ENCODE measurements at places on chromosomes 12 and 14.

DNA sequence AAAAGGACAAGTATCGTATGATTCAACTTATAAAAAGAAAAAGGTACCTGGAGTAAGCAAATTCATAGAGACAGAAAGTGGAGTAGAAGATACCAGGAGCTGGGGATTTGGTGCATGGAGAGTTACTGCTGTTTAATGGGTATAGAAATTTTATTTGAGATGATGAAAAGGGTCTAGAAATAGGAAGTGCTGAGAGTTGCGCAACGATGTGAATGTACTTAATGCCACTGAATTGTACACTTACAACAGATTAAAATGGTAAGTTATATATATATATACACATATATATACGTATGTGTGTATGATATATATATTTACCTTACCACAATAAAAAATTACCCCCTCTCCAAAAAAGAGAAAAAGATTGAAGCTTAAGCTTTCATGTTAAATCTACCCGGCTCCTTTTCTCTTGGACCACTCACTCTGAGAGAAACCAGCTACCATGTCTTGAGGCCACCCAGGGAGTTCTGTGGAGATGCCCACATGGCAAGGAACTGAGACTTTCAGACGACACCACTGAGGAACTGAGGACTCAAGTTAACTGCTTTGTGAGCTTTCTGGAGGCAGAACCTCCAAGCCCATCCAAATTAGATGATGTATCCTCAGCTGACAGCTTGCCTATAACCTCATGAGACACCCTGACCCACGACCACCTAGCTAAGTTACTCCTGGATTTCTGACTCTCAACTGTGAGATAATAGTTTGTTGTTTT lies 130.0 kb upstream of the BTG1 start:
- no peak for DNase-seq

DNA sequence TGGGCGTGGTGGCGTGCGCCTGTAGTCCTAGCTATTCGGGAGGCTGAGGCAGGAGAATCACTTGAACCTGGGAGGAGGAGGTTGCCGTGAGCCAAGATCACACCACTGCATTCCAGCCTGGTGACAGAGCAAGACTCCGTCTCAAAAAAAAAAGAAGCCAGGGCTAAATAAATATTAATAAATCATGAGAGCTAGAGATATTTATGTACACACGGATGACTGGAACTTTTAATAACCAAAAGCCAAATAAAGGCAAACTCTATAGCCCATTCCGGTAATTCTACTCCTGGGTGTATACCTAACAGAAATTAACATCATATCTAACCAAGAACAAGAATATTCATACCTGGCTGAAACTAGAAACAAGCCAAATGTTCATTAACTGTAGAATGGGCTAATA lies 7.7 kb upstream of the TRAFD1 start:
- no peak for DNase-seq

GRCh38 chr14:68606644-68607043 lies 186.2 kb downstream of the ZFP36L1 start:
- no peak for DNase-seq

- DNase-seq = no peak
Observed at GRCh38 chr14:44369401-44370123, 137.5 kb downstream of the FSCB start.

DNA sequence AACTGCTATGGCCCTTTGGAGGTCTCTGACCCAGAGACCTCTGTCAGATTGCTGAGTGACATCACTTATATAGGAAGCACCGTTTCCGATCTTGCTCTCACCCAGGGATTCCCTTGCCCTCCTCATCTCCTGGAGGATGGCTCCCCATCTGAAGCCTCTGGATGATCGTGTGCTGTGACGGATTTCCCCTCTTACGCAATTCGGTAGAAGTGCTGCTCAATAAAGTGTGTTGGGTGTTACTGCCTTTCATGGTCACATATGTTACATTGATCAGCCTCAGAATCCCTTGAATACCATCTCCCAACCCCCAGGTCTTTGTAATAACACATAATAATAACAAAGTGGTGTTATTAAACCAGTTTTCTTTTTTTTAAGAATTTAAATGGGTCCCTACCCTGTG lies 107.3 kb upstream of the CLEC14A start:
- DNase-seq = no peak

GRCh38 chr12:57896434-57897201 lies 44.7 kb upstream of the ATP23 start:
- DNase-seq = peak; percentile 39

DNA sequence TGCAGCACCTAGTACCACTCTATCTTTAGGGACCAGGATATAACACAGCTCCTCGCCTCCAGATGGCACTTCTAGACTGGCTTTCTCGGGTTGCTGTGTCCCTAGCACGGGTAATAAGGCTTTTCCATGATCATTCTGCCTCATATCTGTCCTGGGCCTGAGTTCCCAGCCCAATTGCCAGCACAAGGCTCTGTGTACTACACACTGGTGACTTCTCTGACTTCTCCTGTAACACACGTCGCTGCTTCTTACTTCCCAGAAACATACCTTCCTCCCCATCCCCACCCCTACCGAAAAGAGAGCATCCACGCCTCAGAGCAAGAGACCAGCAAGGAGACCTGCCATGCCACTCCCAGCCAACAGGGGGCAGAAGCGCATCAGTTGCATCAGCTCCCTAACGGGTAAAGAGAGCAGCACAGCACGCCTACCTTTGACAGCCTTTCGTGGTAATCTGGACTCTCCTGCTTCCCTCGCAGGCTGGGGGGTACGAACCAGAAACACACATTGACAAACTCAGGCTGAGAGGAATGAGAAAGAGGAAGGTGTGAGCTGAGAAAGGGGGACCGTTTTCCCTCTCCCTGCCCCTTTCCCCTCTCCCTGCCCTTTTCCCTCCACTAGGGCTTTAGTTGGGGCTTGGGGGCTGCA lies 21.2 kb upstream of the ZNF740 start:
- DNase-seq = peak; percentile 85

DNA sequence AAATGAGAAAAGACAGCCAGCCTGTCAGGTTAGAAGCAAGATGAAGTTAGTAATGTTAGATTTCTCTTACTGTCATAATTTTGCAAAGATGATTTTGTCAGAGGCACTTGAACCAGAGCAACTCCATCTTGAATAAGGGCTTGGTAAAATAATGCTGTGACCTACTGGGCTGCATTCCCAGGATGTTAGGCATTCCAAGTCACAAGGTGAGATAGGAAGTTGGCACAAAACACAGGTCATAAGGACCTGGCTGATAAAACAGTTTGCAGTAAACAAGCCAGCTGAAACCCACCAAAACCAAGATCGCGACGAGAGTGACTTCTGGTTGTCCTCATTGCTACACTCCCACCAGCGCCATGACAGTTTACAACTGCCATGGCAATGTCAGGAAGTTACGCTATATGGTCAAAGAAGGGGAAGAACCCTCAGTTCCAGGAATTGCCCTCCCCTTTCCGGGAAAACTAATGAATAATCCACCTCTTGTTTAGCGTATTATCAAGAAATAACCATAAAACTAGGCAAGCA lies 1313.5 kb upstream of the TMEM132C start:
- no peak for DNase-seq

GRCh38 chr12:105418229-105418628 lies 87.7 kb downstream of the C12orf75 start:
- DNase-seq = no peak

DNA sequence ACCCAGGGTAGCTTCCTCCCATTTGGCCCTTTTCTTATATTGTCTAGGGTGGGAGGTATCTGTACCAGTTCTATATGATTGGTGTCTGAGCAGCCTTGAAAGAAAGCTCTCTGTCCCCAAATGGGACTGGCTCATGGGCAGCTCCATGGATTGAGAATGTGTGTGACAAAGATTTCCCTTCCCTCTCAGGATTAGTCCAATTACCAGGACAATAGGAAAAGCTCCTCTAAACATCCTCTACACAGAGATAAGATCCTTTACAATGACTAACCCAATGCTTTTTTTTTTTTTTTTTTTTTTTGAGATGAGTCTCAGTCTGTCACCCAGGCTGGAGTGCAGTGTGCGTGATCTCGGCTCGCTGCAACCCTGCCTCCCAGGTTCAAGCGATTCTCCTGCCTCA lies 112.1 kb downstream of the SLC35F4 start:
- DNase-seq = no peak

DNA sequence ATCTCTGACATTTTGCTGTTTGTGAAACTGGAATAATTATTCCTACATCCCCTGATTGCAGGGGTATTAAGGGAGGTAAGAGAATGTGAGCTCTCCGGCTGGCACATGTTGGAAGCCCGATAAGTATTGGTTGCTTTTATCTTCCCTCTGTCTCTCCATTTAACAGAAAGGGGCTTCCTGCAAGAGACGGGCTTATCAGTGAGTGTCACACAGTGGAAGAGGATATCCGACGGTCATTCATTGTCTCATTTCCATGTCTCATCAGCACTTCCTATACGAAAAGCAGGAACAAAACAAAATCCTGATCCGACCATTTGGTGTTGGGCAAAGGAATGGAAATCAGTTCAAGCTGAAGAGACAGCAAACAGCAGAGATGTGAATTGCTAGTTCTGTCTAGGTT lies 10.7 kb downstream of the DYRK4 start:
- no peak for DNase-seq

DNA sequence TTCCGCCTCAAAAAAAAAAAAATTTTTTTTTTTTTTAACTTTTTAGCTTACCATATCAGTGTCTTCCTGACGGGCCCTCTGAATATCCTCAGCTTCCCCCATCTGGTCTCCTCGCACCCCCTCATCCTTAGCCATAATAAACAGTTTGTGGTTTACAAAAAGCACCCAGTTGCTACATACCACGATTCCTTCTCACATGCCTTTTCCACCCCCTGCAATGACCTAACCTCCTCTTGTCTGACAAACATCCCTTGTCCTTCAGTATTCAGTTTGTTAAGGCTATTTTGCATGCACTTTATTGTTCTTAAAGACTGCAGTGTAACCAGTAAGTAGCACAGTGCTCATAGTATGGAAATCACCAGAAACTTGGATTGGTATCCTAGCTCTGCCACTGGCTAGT lies 88.5 kb downstream of the PPM1H start:
- no peak for DNase-seq

- no peak for DNase-seq
Observed at GRCh38 chr14:80754696-80755095, 186.8 kb downstream of the CEP128 start.

- DNase-seq = no peak
Observed at GRCh38 chr12:3236345-3237187, 159.4 kb downstream of the TSPAN9 start.

- no peak for DNase-seq
Observed at GRCh38 chr14:29168149-29168548, 401.6 kb downstream of the FOXG1 start.

- no peak for DNase-seq
Observed at GRCh38 chr14:77206877-77207389, 25.3 kb downstream of the TMEM63C start.

DNA sequence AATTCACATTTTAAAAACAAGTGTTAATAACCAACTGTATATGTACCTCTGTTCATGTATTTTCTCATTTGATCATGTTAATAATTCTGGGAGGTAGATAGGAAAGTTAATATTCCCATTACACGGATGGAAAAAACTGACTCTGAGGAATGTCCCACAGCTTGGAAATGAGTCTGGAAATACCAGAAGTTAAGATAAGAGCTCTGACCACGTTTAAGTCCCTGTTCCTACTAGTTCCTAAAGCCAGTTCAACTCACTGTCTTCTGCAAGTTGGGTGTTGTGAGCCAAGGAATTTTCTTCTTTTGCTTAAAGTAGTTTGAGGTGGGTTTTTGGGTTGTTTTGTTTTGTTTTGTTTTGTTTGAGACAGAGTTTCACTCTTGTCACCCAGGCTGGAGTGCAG lies 104.5 kb downstream of the TMEM30B start:
- no peak for DNase-seq

GRCh38 chr12:21815306-21816062 lies 41.0 kb upstream of the KCNJ8 start:
- no peak for DNase-seq

DNA sequence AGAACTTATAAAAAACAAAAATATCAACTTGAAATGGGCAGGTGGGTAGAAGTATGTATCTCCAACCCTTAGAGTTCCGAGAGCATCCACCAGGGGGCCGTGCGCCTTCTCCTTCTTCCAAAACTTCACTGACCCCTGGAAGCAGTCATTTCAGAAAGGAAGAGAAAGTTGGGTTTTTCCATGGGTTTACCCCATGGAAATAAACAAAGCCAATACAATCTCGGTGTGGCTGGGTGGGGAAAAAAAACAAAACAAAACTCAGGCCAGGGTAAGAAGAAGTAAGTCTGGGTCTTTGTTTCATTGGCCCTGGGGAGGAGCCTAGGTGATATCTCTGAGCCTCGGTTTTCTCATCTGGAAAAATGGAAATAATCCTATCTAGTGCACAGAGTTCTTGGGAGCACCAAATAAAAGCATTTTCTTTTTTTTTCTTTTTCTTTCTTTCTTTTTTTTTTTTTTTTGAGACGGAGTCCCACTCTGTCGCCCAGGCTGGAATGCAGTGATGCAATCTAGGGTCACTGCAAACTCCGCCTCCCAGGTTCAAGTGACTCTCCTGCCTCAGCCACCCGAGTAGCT lies 33.6 kb upstream of the HNF1A start:
- peak; percentile 49 for DNase-seq

DNA sequence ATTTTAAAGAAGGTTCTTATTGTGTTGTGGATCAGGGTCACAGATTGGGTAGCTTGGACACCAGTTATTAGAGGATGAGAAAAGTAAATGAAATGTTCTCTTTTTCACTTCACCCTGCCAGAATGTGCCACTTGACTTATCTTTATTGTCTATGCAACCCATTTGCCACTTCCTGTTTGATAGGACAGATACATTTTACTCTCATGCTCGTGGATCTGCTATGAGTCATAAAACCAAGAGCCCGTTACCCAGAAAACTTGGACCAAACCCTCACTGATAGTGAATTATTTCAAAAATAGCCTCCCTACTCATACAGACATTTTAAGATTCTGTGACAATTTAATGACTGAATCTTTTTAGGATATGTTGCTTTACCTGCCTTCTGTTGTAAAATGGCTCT lies 1.8 kb downstream of the ISCA2 start:
- DNase-seq = no peak

DNA sequence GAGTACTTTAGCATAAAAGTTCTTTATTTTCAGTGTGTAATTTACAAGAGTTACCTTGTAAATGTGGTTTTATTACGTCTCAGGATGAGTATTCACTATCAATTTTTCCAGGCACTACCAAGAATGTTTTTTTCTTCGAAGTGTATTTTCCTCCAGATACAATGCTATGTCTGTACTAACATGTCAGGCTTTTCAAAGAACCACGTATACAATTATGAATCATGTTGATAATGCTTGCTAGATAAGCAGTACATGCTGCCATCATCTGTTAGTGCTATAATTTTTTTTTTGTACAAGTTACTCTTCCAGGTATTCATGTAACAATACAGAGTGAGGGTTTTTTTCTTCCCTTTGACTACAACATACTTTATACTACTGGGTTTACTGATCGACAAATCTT lies 5.6 kb upstream of the KANSL2 start:
- no peak for DNase-seq
